ENCODE measurements at places on chromosomes 7 and 10.
A peak's percentile ranks its signal among the peaks of the same experiment; 100 is the strongest.

- peaks cover 30% of the 10 kb centered on the region for H3K36me3 ChIP-seq
- H3K27me3 ChIP-seq = no peaks in the 10 kb centered on the region
- peak; percentile 26 for DNase-seq
- no peak overlapping the region for H3K27ac ChIP-seq
- peaks cover 40% of the 10 kb centered on the region for H3K4me1 ChIP-seq
Measured at GRCh38 chr10:7787150-7787856, 490 bp downstream of the KIN start.

DNA sequence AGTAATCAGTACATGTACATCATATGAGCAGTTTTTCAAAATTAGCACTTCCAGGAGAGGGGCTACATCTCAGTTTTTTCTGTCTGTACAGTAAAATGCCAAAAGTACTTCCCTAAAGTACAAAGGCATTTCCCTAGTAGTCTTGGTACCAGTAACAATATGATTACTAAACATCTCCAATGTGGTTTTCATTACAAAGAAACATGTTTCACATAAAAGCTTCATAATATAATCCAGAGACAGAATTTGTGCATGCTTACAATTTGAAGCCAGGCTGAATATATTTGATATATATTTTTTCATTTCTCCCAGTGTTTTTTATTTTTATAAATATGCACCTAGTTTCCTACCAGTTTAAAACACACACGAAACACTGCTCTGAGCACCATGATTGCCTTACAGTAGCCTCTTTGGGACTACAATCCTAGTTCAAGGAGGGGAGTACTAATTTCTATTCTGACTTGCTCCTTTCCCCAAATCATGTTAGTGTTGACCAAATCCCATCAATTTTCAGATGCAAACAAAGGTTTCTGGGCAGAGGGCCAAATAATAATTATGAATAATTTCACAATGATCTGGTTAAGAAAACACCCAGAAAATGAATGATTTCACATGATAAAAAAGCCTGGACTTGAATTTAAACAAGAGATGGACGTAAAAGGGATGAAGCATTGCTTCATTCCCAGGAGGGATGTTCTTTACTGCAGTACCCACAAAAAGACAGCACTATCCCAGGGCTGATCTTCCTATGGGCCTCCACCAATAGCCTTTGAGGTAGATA is 201.3 kb downstream of the SLC25A13 start:
- no peak overlapping the region for H3K4me3 ChIP-seq
- no peak overlapping the region for H3K27ac ChIP-seq
- no peak for DNase-seq
- H3K27me3 ChIP-seq = no peaks in the 10 kb centered on the region

DNA sequence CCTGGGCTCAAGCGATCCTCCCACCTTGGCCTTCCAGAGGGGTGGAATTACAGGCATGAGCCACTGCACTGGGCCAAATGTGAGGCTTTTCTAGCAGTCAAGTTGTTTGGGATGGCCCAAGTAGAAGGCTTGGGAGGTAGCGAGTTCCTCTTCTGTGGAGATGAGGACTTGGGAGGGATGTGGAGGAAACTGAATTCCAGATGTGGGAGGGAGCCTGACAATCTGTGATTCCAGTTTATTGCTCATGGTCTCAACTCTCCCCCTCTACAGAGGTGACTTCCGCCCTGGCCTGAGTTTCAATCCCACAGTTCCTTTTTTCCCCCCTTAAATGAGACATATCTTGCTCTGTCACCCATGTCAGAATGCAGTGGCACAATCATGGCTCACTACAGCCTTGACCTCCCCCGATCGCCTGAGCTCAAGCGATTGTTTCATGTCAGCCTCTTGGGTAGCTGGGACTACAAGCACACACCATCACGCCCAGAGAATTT is 3.4 kb downstream of the STYXL1 start:
- DNase-seq = no peak
- peaks cover 20% of the 10 kb centered on the region for H3K4me1 ChIP-seq
- no peaks in the 10 kb centered on the region for H3K27me3 ChIP-seq
- no peak overlapping the region for H3K27ac ChIP-seq
- no peak overlapping the region for H3K4me3 ChIP-seq

- no peak overlapping the region for H3K4me3 ChIP-seq
- peaks cover 8% of the 10 kb centered on the region for H3K36me3 ChIP-seq
- no peak overlapping the region for H3K27ac ChIP-seq
- DNase-seq = no peak
Measured at GRCh38 chr10:74936577-74937265, 110.3 kb downstream of the KAT6B start.

GRCh38 chr7:100393233-100393905 is 20.1 kb downstream of the PILRA start:
- no peak for DNase-seq
- no peak overlapping the region for H3K4me3 ChIP-seq
- peaks cover 26% of the 10 kb centered on the region for H3K27me3 ChIP-seq
- H3K4me1 ChIP-seq = peaks cover 20% of the 10 kb centered on the region
- no peaks in the 10 kb centered on the region for H3K36me3 ChIP-seq

DNA sequence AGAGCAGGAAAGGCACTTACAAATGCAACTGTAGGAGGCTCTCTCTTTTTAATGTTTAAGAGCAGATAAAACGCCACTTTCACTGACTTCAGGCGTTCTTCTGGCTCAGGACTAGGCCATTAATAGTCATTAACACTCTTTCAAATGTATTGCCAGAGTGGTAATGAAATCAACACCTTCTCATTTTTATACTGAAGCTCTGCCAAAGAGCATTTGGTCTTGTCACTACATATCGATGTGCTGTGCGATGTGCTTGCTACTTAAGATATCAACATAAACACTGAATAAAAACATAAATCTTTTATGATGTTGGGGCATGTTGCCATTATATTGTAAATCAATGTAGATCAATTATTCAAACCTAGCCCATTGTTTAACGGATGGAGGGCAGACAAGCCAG is 634.7 kb downstream of the ARL4A start:
- no peak overlapping the region for H3K27ac ChIP-seq
- no peak for DNase-seq
- H3K4me1 ChIP-seq = no peaks in the 10 kb centered on the region

DNA sequence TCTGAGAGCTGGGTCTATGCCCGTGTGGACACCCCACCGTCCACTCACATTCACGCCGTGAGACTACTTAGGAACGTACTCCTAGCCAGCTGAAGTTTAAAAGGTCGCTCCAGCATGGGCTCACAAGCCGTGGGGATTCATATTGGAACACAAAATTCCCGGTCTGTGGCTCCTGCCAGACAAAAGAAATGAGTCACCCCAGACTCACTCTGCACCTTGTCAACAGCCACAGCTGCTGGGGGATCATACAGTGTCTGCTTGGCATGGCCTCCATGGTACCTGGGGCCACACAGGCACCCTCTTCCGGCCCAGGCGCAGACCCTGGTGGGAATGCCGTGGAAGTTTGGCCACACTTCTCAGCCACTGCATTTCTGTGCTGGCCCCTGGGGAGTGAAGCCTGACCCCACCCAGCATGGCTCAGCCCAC is 228.4 kb downstream of the DNAJB6 start:
- peaks cover 12% of the 10 kb centered on the region for H3K36me3 ChIP-seq
- no peak overlapping the region for H3K4me3 ChIP-seq
- H3K4me1 ChIP-seq = peaks cover 40% of the 10 kb centered on the region
- no peak for DNase-seq

DNA sequence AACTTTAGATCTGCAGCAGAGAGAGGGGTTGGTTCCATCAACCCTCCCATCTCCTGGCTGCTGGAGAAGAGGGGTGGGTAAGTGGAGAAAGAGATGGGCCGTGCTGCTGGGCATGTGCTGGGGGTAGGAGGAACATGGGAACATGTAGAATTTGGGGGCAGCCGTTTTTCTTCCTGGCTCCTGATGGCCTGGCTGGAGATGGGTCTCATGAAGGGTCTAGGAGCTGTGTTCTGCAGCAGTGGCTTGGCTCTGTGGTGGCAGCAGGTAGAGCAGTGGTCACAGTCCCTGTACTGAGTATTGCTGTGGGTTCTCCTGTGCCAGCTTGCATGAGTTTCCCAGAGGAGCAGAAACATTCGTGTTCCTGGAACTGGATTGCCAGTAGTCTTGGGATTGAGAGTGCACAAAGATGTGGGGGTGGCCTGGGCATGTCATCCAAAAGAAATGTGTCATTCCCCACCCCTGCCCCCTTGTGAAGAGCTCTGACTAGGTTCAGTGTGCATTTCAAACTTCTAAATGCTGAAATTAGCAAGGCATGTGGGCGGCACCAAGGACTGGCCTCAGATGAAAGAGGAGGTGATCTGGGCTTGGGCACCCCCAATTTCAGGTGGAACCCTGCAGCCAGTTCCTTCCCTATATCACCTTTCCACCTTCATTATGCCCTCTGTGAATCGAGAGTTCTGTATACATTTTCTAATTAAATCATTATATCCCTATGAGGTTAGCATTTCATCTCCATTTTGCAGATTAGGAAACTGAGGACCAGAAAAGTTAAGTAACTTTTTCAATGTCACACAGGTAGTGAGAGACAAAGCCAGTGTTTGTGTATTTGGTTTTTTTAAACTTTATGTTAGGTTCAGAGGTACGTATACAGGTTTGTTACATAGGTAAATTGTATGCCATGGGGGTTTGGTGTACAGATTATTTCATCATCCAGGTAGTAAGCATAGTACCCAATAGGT is 2.1 kb downstream of the CHST3 start:
- H3K27me3 ChIP-seq = peaks cover 44% of the 10 kb centered on the region
- H3K4me3 ChIP-seq = no peak overlapping the region
- no peaks in the 10 kb centered on the region for H3K36me3 ChIP-seq

- peak; percentile 23 for DNase-seq
- no peaks in the 10 kb centered on the region for H3K27me3 ChIP-seq
- peaks cover 3% of the 10 kb centered on the region for H3K36me3 ChIP-seq
- H3K27ac ChIP-seq = peak overlapping the region; percentile 94
- H3K4me3 ChIP-seq = peak overlapping the region; percentile 89
Measured at GRCh38 chr7:43905956-43906330, 453 bp downstream of the URGCP start.

DNA sequence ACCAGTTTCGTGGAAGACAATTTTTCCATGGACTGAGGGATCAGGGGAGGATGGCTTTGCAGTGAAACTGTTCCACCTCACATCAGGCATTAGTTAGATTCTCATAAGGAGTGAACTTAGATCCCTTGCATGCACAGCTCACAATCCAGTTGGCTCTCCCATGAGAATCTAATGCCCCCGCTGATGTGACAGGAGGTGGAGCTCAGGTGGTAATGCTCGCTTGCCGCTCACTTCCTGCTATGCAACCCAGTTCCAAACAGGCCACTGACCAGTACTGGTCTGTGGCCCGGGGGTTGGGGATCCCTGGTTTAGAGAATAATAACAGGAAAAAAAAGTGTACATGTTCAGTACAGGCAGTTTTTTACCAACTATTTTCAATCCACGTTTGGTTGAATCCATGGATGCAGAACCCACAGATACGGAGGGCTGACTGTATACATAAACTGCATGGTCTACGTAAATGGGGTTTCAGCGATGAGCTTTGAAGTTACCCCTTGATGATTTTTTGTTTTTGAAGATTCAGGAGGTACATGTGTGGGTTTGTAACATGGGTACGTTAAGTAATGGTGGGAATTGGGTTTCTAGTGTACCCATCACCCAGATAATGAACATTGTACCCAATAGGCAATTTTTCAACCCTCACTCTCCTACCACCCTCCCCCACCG is 24.5 kb downstream of the OGDH start:
- H3K27ac ChIP-seq = peak overlapping the region; percentile 89
- H3K4me3 ChIP-seq = peak overlapping the region; percentile 38
- H3K4me1 ChIP-seq = peaks cover 76% of the 10 kb centered on the region
- peaks cover 60% of the 10 kb centered on the region for H3K36me3 ChIP-seq
- no peak for DNase-seq

DNA sequence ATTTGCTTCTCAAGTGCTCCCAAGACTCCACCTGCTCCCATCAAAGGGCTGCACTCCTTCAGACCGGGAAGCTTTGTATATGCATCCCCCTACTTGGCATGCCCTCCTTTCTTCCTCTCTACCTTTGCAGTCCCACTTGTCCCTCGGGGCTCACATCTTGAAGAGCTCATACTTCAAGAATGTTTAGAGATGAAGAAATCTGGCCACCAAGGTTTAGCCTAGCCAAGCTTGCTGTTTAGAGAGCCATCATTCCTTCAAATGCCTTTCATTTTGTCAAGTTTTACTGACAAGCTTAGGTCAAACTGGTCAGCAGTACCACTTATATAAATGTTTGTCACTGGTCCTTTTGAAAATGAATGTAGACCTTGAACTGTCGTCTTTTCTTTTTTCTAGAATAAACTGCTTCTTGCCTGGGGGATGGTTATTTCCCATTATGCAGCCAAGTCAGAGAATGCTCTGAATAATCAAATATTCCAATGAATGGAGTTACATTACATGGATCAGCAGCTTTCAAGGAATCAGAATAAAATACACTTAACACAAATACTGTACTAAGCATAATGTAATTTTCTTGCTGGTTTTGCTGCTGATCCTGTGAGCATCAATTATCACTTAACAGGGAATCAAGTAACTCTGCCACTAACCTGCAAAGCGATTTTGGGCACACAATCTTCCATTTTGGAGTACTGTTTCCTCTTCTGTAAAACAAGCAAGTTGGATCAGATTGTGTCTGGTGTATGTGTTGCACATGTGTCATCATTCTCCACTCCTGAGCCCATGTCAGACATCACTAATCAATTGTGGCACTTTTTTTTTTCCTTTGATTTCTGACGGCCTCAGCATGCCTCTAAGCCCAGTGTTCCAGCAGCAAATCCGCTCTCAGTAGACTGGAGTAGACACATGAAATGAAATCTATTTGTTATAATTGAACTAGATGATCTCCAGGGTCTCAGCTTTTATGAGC is 357.9 kb downstream of the PTEN start:
- H3K4me1 ChIP-seq = no peaks in the 10 kb centered on the region
- peaks cover 2% of the 10 kb centered on the region for H3K27me3 ChIP-seq
- no peak overlapping the region for H3K27ac ChIP-seq
- H3K36me3 ChIP-seq = peaks cover 2% of the 10 kb centered on the region

DNA sequence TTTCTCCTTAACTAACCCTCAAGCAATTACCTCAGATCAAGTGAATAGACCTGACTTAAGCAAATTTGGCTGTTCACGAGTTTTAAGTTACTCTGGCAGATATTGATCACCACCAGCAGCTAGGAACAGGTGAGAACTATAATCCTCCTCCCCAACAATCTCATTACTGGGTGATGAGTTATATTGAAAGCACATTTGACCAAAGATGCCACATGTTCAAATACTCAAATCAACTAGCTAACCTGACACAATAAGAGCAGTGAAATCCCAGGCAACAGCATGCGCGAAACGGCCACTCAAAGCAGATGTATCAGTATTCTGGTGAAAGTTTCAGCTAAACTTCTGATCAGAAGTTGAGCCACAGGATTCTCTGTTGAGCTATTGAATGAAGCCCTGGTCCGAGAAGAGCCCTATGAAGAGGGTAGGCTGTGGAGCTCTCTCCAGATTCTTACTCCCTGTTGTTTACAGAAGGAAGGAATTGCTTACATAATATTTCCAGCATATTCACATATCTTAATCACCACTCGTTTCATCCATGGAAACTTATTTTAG is 52.6 kb downstream of the CAV1 start:
- H3K4me1 ChIP-seq = peaks cover 9% of the 10 kb centered on the region
- H3K27ac ChIP-seq = no peak overlapping the region
- no peak for DNase-seq

Measured in activated CD8-positive, alpha-beta T cell treated with anti-CD3 and anti-CD28 coated beads, Interleukin-2, amount 10 ng/mL, durations not matched to agents 7 days and 5 days (primary cell).